ENCODE measurements at places on chromosomes 4 and X.

GRCh38 chr4:55468724-55469123 is 73.0 kb downstream of the TMEM165 start:
- no peak for DNase-seq

GRCh38 chr4:87624698-87625097 is 16.4 kb downstream of the DSPP start:
- no peak for DNase-seq

- DNase-seq: no peak
These were observed 212.7 kb upstream of the TAPT1 start for GRCh38 chr4:16438986-16439385.

GRCh38 chrX:23334848-23335599 is at the start of gene PTCHD1:
Gene PTCHD1, plus strand, starts transcription at chrX:23334849. Its CDS starts 27 bp downstream, at chrX:23334876.
- no peak for DNase-seq

DNA sequence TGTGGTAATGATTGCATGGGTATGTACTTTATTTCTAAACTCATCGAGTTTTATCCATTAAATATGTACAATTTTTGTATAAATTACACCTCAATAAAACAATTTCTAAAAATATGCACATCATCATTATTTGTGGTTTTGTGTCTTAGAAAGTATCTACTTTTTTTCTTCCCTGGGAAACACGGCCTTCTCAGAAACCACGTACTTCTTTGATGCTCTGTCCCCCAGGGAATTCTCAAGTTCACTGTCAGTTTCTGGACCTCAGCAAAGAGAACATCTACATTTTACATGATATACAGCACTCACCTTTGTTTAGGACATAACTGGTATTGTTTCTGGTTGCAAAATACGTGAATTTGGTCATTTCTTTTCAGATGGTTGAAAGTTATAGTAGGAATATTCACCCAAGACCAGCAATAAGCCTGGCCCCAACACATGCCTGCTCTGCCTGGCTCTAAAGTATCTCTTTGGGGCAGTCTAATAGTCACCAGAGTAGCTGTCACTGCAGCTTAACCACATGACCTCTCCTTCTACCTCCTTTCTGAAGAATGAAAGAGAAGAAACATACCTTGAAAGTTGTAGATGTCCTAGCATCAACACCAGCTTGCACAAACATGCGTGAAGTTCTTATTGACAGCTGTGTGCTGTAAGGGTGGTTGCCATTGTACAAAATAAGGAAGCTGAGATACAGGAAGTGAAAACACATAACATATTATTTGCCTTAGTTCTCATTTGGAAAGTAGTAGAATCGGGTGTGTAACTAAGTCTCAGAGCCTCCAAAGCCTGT is 48.4 kb upstream of the SPANXN4 start:
- DNase-seq: no peak

- DNase-seq: no peak
These were observed 64.2 kb downstream of the PACRGL start for GRCh38 chr4:20764366-20764992.

DNA sequence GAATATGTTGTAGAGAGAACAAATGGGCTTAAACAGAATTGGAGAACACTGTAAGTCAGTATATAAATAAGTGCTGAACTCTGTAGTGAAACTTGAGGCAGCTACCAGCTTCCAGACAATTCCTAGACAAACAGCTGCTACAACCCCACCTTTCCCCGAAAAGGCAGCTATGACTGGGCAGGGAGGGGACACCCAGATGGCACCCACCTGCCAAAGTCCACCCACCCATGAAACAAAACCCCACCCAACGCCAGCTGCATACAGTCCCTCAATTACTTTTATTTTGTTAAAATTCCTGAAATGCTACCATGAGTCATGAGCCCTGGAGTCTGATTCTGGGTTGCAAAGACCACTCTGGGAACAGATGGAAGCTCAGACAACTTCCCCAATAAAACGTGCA is 24.4 kb downstream of the RELL1 start:
- no peak for DNase-seq

- DNase-seq: no peak
These were observed 243.4 kb downstream of the AR start for GRCh38 chrX:67787196-67787595.

DNA sequence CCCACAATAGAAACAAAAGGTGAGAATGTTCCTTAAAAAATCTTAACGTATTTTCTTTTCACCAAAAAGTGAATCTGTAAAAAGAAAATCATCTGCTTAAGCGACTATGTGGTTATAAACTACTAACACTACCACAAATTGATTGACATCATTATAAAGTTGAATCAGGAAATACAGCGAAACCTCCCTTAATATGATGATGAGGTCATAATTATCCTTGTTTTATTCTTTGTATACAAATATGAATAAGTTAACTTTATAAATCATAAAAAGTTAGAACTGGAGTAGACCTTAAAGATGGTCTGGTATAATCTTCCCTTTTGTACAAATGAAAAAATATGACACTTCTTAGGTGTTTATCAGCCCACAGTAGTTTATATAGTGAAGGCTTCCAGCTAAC is 35.6 kb downstream of the NFKB1 start:
- no peak for DNase-seq

GRCh38 chr4:2647403-2648158 is 108.6 kb downstream of the TNIP2 start:
- DNase-seq: no peak

DNA sequence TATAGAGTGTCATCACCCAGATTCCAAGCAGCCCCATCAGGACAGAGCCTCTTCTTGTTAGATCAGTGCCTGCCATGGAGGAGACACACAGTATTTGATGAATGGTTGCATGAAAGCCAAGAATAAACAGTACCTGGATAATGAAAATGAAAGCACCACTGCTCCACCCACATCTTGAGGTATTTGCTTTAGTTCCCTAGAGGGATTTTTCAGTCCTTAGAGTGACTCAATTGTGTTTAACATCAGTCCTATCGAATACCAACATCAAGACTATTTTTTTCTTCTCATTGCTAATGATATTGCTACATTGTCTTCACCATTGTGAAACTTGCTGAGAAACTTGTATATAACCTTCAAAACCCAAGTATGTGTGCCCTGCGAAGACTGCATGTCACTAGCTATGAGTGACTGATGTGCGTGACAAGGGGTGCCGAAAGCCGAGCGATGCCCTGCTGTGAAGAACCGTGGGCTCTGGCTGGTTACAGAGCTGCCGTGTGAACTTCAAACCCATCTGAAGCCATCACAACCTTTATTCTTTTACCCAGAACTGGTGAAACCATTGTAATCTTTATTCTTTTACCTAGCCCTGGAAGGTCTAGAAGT is 211.3 kb upstream of the FAT1 start:
- DNase-seq: no peak

DNA sequence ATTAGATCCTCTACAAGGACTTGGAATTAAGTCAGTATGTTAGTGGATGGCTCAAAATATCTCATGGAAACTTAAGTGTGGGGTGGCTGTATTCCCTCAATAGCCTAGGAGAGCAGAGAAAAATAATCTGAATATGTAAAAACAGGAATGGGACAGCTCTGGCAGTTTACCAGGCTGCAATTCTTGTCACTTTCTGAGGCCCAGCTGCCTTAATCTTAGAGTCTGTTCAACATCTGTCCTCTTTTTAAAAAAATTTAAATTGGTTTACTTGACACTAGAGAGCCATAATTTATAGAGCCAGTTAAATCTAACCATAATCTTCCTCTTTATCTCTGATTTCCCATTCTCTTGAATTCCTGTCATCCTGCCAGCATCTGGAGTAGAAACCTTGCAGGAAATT is 109.2 kb upstream of the CXCL13 start:
- no peak for DNase-seq

- no peak for DNase-seq
These were observed 368.6 kb downstream of the HNRNPD start for GRCh38 chr4:82005158-82005557.

GRCh38 chr4:67475155-67475554 is 70.1 kb downstream of the CENPC start:
- no peak for DNase-seq

DNA sequence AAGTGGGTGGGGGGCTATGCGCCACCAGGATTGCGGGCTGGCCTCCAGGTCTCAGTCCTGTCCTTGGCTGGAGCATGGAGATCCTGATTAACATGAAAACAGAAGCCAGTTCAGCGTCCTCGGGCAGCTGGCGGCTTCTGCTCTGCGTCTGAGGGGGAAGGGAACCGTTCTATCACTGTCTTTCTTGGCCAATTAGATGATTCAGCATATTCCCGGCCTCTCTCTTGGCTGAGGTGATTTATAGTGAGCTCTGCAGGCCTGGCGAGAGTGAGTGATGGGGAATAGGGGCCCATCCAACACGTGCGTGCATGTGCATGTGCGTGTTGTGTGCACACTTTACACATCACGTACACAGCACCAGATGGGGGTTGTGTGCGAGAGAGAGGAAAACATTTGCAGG is 145.8 kb upstream of the ATP6AP2 start:
- DNase-seq: no peak

- no peak for DNase-seq
These were observed 45.4 kb upstream of the XK start for GRCh38 chrX:37640142-37640541.

GRCh38 chr4:88742561-88742960 is 44.9 kb upstream of the NAP1L5 start:
- DNase-seq: no peak

DNA sequence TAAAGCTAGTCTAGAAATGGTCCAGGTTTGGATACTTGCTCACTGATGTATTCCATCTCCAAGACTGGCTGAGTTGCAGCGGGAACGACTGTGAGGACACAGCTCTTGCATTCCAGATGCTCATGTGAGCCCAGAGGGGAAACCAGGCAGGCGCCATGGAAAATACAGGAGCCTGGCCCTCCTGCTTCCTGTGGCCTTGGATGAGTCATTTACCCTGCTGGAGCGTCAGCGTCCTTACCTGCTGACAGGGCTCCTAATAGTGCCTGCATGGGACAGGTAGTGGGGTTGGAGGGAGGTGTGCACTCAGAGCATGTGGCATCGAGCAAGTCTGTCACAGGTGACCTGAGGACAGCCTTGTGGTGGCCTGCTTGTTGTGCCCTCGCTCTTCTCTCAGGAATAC is 69.4 kb downstream of the NSG1 start:
- no peak for DNase-seq

- no peak for DNase-seq
These were observed 15.0 kb upstream of the AKAP17A start for GRCh38 chrX:1576201-1576992.

DNA sequence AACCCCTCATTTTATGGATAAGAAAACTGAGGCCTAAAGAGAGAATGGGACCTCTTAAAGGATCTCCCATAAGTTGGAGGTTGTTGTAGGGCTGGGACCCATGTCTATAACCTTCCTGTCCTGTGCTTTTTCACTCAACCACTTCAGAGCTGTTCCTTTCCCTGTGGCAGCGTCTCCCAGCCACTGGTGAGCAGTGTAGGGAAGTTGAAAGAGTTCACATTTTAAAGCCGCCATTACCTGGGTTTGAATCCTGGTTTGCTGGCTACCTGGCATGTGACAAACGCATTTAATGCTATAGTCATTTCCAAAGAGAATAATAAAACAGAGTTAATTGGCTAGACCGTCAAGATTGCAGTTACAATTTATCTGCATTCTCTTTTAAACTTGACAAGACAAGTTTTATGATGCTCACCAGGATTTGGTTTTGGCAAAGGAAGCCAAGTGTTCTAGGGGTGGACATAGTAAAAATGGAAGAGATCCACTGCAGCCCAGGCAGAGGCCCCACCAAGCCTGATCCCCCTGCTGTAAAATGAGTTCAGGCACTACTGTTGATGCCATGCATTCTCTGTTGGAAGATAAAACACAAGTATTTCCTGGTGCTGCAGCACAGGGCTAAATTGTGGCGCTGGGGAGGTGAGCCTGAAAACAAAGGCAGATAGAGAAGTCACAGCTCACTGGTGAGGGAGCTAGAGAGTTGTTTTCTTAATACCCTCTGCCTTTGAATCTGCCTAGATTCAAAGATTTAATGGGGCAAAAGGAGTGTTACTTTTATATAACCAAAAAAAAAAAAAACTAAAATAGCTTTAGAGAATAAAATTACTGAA is 218.7 kb downstream of the NWD2 start:
- DNase-seq: no peak

DNA sequence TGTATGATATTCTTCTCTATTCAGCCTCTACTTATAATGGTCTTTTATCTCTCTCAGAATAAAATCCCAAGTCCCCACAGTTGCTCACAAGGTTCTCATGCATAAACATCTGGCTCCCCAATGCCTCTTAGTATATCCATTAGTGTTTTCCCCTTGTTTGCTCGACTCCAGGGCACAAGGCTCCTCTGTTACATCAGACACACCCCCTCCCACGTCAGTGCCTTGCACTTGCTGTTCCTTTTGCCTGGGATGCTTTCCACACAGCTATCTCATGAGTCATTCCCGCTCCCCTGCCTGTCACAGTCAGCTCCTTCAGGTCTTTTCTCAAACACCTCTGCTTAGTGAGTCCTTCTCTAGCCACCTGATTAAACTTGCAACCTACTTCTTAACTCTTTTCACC is 260.2 kb downstream of the IL1RAPL1 start:
- no peak for DNase-seq

DNA sequence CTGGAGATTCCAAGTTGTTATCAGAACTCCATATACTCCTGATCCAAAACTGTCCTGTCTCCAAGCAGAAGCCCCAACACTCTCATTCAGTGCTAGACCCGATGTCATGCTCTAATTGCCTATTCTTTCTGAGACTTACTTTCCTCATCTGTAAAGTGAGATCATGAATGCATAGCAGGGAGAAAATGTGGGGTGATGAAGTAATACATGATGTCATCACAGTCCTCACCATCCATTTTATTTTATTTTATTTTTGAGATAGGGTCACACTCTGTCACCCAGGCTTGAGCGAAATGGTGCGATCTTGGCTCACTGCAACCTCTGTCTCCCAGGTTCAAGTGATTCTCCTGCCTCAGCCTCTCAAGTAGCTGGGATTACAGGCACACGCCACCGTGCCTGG is 1554.0 kb upstream of the ADGRL3 start:
- DNase-seq: no peak

- DNase-seq: no peak
These were observed 1.3 kb upstream of the ATP6AP1 start for GRCh38 chrX:154426916-154427770.

- DNase-seq: no peak
These were observed 41.1 kb upstream of the AFF2 start for GRCh38 chrX:148459343-148459742.

DNA sequence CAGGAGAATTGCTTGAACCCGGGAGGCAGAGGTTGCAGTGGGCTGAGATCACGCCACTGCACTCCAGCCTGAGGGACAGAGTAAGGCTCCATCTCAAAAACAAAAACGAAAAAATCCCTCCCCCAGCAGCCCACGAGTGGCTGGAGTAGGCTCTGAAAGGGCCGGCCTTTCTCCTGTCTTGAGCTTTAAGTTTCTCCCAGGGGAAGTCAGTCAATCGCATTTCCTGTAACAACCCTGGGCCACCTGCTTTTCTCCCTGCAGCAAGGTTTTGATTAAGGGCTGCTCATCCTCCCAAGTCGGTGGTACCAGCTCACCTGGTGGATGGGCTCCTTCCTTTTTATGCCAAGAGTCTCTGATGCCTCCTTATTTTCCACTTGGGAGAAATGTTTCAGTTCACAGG is 2.0 kb upstream of the NYX start:
- no peak for DNase-seq

DNA sequence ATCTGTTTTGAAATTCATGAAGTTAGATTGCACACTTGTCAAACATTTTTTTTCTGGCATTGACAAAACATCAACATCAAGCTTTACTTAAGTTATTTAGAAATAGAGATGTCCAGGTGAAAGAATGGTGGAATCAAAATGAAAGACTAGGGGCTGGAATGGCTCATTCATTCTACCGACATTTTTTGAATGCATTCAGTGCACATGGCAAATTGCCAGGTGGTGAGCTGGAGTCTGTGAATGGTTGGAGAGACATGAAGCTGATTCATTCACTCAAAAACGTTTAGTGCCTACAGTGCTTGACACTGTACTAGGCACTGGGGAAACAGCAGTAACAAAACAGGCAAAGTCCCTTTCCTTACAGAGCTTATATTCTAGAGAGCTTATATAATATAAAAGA is 292.4 kb downstream of the PPP1R2C start:
- DNase-seq: no peak

All from stimulated activated CD4-positive, alpha-beta T cell treated with anti-CD3 and anti-CD28 coated beads, TNF-alpha, amount 100 ng/mL, for 1 hour (primary cell).